ENCODE measurements at places on chromosomes 5 and 9.

DNA sequence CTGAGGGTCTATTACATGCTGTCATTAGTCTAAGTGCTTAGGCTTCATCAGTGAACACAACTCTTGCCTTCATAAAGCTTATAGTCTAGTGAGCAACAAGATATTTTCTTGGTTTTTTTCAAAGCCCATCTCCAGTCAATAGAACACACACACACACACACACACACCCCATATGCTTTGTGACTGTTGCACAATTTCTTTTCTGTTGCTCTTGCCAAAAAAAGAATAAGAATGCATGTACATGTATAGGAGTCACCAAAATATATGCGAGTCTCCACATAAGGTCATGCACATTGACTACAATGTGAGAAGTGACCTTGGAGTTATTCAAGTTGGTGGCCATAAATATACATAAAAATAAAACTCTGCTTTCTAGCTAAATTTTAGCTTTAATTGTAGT is 351.5 kb upstream of the TLE4 start:
- DNase-seq: no peak

- DNase-seq: no peak
These were observed 40.9 kb downstream of the STX17 start for GRCh38 chr9:99947395-99947794.

DNA sequence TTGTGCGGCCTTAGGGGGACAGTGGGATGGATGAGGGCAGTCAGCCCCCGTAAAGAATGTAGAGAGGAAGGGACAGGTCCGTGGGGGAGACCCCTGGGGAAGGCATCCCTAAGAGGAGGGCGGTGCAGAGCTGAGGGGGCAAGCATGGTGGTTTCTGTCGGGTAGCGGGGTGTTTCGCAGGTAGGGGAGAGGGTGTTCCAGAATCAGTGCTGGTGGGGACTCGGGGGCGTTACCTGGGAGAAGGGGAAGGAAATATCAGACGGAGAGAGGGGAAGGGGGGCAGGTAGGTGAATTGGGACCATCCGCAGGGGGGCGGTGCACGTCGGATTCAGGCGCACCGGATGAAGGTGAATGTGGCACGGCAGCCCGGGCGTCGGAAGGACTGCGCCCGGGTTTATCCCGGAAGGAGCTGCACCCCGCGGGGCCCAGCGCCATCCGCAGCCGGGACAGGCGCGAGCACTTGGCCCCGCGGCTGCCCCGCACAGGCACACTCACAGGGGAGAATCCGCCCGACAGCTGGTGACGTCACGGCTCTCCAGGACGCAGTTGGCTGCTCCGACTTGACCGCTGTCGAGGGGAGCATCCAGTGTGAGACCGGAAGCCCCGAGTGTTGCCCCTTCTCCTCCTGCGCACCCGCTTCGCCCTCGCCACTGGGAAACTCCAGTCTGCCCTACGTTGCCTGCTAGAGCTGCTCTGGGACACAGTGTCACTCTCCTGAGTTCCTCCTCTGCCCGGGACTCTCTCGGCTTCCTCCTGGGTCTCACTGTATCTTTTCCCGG is 1.3 kb downstream of the CD72 start:
- DNase-seq: no peak

DNA sequence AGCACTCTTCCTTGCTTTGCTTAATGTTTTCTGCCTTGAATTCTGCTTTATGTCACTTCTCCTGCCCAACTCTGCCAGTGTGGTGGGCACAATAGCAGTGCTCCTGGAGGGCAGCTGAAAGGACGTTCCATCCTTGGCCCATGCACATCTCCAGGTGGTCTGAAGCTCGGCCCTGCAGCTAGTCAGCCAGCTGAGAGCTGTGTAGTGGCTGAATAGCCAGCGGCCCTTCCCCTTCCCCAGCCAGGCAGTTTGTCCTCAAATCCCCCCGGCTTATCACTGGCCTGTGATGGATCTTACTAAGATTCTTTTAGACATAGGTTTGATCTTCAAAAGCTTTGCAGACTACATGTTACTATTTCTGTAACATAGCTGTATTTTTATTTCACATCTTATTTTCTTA is 42.7 kb upstream of the ANGPTL2 start:
- DNase-seq: no peak

GRCh38 chr9:73579823-73580222 is 428.2 kb downstream of the ANXA1 start:
- DNase-seq: no peak
